NCI-H1092 (cell line): ENCODE measurements at places on chromosomes 5 and 9.

DNA sequence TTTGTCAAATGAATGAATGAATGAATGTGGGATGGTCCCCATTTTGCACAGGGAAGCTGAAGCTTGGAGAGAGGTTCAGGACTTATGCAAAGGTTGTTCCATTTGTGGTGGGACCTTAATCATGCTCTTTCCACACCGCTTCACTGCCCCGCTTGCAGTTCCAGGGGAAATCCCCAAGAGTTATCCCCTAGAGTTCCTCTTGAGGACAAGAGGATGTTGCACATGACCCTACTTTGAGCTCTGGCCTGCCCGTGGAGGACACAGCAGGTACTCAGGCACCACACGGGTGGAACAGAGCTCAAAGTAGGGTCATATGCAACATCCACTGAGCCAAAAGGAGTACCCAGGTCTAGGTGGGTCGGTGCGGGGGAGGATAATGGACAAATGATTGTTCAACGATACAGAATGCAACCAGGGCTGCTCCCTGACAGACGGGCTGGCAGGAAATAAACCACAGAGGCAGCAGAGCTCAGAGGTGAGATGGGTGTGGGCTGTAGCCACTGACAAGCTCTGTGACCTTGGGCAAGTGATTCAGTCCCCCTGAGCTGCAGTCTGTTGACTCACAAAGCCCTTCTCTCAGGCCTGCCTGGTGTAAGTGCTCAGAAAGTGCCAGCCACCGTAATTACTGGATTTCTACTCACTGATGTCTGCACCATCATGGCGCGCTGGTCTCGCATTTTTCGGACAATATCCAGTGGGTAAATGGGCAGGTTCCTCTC is 60.3 kb upstream of the EPB41L4B start:
- DNase-seq: no peak

- no peak for DNase-seq
Measured at GRCh38 chr5:150401076-150401375, 11.7 kb downstream of the CD74 start.

- no peak for DNase-seq
Measured at GRCh38 chr9:27472195-27472594, 51.9 kb upstream of the IFNK start.

- DNase-seq: no peak
Measured at GRCh38 chr9:127598839-127599549, 13.1 kb upstream of the STXBP1 start.

- no peak for DNase-seq
Measured at GRCh38 chr9:126027566-126027965, 280.4 kb downstream of the PBX3 start.

DNA sequence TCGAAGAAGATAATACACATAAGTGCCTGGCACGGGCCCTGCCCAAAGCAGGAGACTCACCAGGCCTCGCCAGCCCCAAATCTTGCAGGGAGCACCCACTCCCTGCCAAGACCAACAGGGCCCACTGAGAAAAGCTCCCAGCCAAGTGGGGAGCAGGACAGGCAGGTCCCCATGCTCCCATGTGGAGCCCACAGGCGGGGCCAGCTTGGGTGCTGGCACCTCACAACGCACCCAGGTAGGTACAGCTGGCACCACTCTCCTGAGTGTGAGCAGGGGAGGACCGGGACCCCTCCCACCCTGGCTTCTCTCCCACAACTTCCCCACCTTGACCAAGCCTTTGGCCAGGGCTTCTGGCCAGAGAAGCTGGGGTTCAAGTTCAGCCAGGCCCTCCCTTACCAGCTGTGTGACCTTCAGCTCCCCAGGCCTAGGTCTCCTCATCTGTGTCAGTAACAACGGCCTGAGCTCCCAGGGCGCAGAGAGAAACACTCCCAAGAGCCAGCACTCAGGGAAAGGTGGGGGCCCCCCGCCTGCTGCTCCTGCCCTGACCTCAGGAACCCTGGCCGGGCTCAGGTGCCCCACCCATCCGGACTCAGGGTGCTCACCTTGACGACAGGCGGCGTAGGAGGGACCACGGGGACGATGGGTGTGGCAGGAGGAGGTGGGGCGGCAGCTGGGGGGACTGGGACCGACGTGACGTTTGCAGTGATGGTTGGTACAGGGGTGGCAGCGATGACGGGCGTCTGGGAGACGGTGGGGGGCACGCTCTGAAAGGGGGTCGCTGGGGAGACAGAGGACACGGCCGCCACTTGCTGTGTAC is 17.8 kb downstream of the BRD3 start:
- no peak for DNase-seq

DNA sequence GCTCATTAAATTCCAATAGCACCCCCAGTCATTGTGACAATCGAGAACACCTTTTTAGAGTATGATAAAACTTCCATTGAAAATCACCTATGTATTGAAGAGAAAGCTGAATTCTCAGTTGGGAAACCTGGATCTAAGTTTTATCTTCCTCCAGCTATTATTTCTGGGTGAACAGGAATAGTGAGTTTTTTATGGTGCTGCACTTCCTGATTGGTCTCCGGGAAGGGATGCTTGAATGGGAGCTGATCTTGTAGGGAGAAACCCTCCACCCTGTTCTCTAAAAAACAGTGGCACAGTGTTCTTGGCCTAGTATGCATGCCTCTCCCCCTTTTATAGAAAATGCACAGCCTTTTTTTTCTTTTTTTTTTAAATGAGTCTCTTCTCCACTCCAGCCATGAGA is 112.2 kb downstream of the ACTBL2 start:
- no peak for DNase-seq

- DNase-seq: no peak
Measured at GRCh38 chr5:141877356-141878185, 639 bp downstream of the PCDH1 start.

DNA sequence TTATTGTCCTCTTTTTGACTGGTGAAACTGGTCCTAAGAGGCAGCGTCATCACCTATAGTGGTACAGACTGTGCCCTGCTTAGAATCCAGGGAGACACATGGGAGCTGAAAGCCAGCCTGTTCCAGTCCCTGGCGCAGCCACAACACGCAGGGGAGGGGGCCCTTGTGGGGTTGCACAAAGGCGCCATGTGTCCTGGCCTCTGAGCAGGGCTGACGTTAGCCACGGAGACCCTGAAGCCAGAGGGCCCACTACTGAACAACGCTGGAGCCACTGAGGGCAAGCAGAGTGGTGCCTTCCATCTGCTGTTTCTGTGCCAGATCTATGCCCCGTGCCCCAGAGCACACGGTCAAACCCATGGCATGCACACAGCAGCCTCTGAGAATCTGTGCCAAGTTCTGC is 147.3 kb downstream of the ACTL7B start:
- no peak for DNase-seq

DNA sequence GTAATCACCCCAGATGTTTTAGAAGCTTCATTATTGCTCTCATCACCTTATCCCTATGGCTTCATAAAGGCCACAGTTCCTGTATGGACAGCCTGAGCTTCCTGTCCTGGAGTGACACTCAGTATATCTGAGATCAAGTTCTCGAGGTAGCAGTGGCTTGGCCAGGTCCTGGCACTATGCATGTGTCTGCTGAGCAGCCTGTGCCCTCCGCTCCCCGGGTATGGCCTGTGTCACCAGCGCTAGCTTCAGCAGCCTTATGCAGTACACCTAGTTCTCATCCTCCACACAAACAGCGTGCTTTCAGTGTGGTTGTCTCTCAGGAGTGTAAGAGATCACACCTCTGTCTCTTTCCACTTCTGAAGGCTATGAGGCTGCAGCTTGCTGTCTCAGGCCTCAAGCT is 514.7 kb downstream of the DIRAS2 start:
- DNase-seq: no peak

DNA sequence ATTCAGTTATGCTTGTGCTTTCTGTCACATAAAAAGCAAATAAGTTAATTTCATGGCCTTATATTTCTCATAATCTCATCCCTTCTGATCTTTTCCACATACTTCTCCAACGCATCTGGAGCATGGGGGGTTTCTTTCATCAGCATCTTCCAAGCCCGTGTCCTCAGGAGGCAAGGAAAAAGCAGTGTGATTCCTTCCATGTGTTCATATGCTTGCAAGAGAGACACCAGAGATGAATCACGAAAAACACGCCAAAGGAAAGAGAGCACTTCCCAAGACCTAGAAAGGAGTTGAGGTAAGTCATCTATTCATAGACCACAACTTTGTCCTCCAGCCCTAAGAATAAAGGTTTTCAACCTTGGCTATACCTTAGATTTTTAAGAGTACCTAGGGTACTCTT is 26.0 kb upstream of the SVEP1 start:
- no peak for DNase-seq

DNA sequence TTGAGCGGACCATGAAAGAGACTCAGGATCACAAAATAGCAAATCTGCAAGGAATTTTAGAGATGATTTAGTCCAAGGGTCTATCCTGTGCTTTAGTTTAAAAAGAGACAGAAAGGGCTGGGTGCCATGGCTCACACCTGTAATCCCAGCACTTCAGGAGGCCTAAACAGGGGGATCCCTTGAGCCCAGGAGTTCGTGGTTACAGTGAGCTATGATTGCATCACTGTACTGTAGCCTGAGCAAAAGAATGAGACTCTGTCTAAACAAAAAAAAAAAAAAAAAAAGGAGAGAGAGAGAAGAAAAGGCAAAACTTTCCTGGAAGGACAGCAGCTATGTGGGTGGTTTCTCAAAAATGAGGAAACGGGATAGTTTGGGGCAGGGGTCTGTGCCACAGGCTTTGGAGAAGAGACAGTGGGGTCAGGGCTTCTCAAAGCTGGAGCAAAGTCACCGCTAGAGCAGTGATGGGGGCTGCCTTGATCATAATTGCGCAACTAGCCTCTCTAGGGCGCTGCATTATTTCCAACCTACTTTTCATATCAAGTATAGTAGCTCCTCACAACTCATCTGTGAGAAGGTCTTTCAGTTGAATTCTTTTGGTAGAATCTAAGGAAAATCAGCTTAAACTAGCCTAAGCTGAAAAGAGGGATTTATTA is 8.5 kb upstream of the ANKH start:
- no peak for DNase-seq

DNA sequence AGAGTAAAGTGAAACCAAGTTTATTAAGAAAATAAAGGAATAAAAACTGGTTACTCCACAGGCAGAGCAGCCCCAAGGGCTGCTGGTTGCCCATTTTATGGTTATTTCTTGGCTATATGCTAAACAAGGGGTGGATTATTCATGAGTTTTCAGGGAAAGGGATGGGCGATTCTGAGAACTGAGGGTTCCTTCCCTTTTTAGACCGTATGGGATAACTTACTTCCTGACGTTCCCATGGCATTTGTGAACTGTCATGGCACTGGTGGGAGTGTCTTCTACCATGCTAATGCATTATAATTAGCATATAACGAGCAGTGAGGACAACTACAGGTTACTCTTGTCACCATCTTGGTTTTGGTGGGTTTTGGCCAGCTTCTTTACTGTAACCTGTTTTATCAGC is 323.9 kb upstream of the PTGER4 start:
- no peak for DNase-seq

DNA sequence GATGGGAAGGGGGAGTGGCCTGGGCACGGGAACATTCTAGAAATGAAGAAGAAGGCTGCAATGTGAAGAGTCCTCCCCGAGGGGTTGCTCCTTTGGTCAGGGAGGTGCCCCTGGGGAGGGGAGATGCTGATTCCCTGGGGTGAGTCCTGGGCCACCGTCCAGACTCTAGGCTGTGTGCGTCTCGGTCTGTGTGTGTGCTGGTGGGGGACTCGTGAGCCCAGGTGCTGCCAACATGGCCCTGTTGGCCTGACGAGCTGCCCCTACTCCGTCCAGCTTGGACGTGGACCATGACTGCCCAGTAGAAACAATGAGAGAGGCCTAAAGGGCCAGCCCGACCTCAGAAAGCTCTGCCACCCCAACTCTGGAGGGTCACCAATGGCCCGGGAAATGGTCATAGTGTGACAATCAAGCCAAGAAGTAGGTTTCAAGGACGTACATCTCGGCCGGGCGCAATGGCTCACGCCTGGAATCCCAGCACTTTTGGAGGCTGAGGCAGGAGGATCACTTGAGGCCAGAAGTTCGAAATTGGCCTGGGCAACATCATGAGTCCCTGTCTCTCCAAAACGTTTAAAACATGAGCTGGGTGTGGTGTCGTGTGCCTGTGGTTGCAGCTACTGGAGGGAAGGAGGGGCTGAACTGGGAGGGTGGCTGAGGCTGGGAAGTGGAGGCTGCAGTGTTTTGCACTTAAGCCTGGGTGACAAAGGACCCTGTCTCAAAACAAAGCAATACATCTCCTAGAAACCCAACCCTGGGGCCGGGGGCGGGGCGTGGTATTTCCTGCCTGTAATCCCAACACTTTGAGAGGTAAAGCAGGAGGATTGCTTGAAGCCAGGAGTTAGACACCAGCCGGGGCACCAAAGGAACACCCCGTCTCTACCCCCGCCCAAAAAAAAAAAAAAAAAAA is 17.0 kb downstream of the LHX3 start:
- no peak for DNase-seq

- no peak for DNase-seq
Measured at GRCh38 chr9:130606887-130607600, 27.7 kb downstream of the FUBP3 start.

DNA sequence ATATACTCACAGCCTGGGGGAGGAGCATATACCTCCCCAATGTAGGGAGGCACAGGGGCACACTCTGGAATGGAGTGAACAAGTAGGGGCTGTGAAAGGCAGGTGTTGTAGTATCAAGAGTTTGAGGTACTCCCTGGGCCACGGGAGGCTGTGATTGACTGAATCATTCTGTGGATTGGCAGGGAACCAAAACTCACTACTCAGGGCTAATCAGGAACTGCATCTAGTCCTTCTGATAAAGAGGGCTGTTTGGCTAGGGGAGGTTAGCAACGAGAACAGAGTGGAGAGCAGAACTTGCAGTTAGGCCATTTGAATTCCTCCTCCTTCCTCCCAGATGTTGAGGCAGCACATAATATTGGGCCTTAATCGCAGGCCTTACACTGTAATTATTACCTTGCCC is 369.2 kb upstream of the MPDZ start:
- DNase-seq: no peak

DNA sequence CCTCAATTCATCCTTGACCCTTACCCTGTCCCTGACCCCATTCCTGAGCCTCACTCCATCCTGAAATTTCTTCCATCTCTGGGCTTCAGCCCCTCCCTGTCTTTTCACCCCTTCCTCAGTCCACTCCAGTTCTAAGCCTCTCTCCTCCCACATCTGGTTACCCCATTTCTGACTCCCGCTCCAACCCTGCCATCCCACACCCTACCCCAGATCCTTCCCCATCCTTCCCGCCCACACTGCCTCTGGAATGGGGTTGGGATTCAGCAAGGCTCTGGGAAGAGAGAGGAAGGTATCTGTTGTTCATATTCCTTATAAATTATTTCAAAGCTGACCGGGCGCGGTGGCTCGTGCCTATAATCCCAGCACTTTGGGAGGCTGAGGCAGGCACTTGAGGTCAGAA is 29.9 kb upstream of the MVB12B start:
- no peak for DNase-seq

DNA sequence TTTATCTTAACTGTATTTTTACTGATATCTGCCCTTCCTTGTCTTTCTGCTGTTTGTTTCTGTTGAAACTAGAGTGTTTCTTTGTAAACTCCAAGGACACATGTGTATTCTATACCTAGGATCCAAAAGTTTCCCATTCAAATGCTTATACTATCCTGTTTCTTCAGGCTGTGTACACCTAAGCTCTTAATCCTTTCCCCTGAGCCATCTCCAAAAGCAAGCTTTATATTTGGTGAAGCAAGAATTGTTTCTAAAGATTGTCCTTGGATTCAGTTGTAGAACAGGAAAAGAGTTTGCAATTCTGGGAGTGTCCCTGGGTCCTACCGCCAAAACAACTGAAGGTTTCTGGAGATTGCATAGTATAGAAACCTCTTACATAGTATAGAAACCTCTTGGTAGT is 65.9 kb downstream of the CWC27 start:
- no peak for DNase-seq
